Diencephalon (tissue), 1 donor: ENCODE measurements at places on chromosomes 2 and 18. TPM values are rescaled to one million over a fixed set of nuclear protein-coding genes. Genes with fewer than 3 reads are reported as not detected.

CNGA3 gene
- 6.0 TPM for total RNA-seq

NTSR2 gene
- 4.2 TPM for total RNA-seq

LRP2 gene
- total RNA-seq: 11.5 TPM

EMILIN1 gene
- 6.2 TPM for total RNA-seq
